ENCODE measurements at places on chromosomes 7 and 10.
A peak's percentile ranks its signal among the peaks of the same experiment; 100 is the strongest.

DNA sequence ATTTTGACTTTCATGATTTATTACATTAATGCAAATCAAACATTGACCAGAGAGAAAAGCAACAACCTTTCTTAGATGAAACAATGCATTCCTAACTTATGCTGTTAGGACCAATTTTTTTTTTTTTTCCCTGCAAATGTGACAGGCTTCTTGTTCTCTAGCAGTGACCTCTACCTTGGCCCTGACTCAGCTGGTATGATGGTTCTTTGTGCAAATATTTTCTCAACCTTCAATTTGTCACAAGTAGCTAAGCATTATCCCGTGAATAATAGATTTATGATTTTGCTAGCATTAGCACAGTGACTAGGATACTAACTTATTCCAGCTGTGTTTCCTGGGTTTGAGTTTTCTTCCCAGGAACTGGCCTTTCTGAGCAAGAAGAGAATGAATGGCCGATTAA, 64.9 kb downstream of the PPP1R9A start:
- no peak for DNase-seq

GRCh38 chr10:28095791-28096378, 97.0 kb upstream of the ODAD2 start:
- no peak for DNase-seq

DNA sequence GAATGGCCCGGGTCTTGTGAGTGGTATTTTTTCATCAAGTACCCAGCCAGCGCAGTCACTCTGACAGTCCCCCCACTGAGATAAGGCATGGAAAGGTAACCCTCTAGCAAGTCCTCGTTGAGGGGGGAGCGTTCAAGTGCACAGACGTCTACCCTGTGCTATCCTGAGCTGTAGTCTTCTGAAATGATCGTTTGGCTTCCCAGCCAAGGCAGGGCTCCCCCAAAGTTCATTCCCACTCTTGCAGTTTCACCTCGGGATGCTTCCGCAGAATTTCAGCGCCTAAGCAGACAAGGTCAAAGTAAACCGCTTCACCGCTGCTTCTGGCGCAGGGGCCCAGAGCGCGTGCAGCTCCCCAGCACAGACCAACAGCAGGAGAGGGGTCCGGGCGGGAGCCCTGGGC, 1.8 kb downstream of the INSYN2A start:
- no peak for DNase-seq

DNA sequence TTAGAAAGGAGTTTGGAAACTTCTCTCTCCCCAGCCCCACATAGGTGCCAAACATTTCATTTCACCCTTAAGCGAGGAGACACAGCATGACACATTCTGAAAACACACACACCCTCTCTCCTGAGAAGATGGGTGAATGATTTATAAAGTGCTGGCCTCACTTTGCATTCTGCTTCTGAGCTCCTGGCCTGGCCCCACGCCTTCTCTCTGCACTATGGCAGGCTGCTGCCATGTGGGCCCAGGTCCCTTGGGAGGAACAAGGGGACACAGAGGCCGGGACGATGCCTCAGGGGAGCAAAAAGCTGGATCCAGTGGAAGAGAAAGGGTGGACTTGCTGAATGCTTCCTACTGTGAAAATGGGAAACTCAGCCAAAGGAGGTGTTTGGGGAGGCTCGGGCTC, 56.0 kb downstream of the CPXM2 start:
- DNase-seq: no peak

DNA sequence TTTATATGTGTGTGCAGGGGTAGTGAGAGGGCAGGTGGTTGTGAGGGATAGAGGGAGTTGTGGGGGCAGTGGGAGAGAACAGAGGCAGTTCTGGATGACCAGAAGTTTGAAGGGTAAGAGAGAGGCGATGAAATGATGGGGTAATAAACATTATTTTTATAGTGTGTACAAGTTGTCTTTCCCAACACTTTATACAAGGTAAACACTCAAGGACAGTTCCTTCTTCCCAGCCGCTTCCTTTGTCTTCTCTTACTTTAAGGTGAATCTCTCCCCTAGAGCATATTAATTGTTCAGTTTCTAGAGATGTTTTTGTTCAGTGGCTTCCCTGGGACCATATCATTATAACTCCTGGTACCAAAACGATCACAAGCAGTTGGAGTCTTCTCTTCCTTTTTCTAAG, 475.8 kb downstream of the PLXNA4 start:
- no peak for DNase-seq

DNA sequence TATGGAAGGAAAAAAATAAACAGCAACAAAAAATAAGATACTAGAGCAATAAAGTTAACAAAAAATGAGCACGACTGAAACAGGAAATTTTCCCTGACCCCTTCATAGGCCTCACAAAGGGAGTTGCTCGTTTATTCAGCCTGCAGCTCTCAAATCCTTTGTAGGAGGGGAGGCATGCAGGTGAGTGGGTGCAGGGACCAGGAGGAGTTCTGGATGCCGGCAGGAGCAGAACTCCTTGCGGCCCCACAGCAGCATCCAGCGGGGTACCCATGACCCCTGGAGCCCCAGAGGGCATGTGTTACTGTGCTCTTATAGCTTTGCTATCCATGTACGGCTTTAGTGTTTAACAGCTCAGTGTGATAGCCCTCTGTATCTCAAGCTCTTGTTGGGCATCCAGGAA, 5.8 kb downstream of the TAS2R39 start:
- DNase-seq: no peak

DNA sequence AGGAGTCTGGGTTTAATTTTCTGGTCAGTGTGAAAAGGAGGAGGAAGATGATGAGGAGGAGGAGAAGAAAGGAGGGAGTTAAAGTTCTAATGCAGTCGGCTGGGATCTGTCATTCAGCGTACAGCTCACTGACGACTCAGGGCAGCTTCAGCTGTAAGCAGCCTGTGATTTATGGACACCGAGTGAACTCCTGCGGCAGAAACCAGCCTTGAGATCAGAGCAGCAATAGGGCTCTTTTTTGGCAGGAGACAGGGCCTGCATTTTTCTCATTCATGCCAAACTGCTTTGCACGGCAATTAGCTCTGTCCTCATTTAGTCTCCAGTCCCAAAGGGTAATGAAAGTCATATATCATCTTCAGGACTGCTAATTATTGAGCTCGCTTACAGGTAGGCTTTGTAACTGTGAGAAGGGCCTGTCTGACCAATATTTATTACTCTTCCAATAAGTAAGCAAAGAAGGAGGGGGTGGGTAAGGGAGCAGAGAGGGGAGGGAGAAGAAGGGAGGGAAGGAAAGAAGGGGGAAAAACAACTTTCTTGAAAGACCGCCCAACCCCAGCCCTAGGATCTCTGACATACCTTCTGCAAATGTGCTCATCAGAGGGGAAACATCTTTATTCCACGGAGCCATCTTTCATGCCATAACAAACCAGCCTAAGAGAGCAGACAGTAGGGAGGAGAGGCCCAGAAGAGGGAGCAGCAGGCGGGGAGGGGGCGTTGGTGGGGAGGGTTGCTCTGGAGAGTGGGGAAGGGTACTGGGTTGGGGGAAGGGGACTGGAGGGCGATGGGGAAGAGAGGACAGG, 48.1 kb upstream of the COMTD1 start:
- DNase-seq: peak; percentile 72

DNA sequence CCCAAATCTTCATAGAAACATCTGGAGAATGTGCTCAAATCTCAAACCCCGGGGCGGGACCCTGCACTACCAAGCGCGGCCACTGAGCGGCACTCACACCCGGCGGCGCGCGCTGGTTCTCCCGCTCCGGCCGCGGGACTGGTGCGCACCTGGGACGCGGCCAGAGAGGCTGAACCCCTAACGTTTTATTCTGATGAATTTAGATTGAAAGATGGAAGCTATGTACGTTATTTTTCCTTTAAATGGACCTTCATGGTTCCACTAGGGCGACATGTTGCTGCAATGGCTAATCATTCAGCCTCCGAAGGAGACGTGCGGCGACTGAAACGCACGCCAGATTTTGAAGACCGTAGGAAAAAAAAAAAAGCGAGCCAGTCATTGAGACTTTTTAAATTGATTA, 107.0 kb upstream of the INSIG1 start:
- no peak for DNase-seq

DNA sequence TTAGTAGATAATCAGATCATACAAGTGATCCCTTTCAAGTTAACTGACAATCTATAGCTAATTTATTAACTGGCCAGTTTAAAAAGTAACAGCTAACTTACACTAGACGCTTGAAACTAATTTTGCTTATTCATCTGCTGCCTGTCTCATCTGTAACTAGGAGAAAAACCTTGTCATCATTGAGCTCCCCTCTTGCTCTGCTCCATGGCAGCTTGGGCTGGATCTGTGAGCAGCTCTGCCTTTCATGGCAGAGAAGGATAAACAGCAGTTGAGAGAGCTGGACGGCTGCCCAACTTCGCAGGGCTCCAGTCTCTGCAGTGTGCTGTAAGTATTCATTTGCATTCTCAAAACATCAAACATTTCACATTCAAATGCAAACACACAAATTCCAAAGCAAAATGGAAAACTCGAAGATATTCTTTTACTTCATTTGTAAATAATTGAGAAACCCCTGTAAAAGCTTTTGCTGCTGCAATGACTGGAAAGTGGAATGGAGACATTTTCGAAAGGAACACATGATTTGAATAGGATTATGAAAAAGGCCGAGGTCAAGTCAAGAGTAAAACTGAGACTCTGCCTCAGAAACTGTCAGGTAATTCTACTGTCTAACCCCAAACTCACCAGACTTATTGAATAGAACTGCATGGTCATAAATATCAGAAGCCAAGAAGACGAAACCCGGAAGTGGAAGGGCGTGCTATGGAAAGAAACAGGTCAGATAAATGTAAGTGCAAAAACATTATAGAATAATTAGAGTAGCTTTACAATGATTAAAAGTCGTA, 17.6 kb downstream of the SLC35B4 start:
- peak; percentile 40 for DNase-seq

All from NCI-H2081 treated with DMSO at 0.1 percent for 48 hours (cell line).